ENCODE measurements at places on chromosomes 1 and 21.
A peak's percentile ranks its signal among the peaks of the same experiment; 100 is the strongest.

DNA sequence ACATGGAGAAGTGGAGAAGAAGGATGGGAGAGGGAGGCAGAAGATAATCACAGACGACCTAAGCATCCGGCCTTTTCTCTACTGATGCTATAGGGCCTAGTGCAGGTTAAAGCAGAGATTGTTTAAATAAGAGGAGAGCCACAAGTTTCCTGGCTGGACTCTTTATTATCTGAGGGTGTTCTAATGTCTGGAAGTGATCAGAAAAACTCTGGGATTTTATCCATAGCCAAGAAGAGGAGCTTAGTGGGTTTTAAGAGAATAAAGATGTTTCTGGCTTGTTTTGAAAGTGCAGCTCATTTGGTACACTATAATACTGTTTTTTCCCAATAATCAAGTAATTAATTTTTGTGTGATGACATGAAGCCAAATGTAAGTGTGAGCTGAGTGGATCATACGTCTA, 419.0 kb downstream of the PTBP2 start:
- DNase-seq, result no peak

- DNase-seq, result no peak
These were observed 137.0 kb upstream of the TMEM51 start for GRCh38 chr1:15016526-15016925.

DNA sequence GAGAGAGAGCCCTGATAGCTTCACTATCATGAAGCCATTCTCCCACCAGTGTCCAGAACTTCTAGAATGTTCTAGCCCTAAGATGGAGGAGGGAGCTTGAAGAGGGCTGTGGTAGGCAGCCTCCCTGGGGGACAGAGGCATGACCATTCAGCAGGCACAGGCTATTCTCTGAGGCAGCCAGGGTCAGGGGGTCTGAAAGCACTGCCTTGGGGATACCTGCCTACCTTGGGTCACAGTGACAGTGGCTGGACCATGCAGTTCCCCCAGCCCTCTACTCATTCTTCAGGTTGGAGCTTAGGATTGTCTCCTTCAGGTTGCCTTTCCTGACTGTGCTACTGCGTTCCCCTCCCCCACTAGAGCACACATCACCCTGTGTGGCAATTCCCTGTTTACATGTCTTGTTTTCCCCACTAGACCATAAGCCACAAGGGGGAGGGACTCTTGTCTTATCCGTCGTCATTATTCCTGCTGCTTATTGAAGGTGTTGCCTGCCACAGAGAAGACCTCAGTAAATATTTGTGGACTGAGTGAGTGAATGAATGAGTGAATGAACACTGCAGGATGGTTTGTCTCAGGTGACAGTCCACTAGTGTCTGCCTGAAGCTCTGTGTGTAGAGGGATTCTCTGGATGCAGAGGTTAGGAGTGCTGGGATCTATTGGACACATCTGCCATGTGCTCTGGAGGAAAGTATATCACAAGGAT, 5.2 kb downstream of the ZDHHC18 start:
- no peak for DNase-seq

GRCh38 chr1:206505702-206506355, 1.5 kb upstream of the RASSF5 start:
- DNase-seq, result no peak

DNA sequence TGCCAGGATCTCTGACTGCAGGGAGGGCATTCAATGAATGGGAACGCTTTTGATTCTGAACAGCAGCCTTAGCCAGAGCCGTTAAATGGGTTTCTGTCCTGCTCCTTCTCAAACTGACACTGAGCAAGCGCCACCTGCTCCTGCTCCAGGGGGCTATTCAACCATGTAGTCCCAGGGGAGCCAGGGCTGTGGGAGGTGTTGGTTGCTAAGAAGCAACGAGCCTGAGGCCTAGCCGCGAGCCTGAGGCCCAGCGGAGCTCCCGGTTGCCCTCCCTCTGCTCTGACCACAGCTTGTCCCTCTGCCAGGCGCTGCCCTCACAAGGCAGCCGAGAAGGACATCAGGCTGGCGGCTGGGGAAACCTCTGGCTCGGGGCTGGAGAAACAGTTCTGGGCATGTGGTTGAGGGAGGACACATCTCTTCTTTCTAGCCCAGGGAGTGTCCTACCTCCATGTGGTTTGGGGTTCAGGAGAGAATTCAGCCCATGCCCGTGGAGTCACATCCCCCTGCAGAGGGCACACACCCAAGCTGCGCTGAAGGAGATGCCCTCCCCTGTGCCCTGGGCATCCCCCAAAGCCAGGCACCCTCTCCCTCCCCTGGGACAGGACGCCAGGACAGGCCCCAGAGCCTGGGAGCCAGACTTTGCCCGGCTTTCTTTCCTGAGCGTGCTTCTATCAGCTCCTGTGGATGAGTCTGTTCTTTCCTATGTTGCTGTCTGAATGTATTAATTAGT, 18.0 kb downstream of the PCP4 start:
- DNase-seq, result peak; percentile 30

- no peak for DNase-seq
These were observed 11.3 kb downstream of the SLC25A24 start for GRCh38 chr1:108188801-108189200.

- no peak for DNase-seq
These were observed 57.6 kb downstream of the WLS start for GRCh38 chr1:68174738-68175113.

DNA sequence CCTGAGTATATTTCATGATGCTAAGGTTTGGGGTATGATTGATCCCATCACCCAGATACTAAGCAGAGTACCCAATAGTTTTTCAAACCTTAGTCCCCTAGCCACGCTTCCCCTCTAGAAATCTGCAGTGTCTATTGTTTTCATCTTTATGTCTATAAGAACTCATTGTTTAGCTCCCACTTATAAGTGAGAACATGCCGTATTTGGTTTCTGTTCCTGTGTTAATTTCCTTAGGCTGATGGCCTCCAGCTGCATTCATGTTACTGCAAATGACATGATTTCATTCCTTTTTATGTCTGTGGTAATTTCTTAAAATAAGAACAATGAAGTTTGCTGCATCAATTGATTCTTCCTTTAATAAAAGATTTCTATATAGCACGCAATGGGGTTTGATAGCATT, 301.3 kb downstream of the PLPP3 start:
- no peak for DNase-seq

DNA sequence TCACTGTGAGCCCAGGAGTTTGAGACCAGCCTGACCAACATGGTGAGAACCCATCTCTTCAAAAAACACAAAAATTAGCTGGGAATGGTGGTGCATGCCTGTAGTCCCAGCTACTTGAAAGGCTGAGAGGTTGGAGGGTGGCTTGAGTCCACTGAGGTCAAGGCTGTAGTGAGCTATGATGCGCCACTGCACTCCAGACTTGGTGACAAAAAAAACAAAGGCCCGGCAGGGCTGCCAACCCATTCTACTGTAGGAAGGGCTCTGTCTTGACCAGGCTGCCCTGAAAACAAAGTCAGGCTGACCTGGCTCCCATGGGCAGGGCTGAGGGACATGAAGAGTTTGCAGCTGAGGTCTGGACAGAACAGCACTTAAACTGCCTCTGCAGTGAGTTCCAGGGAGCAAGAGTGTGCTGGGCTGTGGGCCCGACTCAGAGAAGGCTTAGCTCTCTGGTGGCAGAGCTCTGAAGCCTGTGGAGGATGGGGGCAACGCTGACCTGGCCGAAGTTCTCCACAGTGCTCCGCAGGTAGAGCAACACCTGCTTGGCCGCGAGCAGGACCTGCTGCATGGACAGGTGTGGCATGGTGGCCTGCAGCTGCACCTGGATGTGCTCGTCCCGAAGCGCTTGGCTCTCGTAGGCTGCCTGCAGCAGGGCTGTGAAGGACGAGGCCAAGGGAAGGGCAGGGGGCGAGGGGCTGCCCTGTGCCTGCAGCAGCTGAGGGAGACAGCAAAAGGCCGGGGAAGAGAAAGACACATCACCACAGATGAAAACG, 42.4 kb downstream of the URB1 start:
- DNase-seq, result no peak

DNA sequence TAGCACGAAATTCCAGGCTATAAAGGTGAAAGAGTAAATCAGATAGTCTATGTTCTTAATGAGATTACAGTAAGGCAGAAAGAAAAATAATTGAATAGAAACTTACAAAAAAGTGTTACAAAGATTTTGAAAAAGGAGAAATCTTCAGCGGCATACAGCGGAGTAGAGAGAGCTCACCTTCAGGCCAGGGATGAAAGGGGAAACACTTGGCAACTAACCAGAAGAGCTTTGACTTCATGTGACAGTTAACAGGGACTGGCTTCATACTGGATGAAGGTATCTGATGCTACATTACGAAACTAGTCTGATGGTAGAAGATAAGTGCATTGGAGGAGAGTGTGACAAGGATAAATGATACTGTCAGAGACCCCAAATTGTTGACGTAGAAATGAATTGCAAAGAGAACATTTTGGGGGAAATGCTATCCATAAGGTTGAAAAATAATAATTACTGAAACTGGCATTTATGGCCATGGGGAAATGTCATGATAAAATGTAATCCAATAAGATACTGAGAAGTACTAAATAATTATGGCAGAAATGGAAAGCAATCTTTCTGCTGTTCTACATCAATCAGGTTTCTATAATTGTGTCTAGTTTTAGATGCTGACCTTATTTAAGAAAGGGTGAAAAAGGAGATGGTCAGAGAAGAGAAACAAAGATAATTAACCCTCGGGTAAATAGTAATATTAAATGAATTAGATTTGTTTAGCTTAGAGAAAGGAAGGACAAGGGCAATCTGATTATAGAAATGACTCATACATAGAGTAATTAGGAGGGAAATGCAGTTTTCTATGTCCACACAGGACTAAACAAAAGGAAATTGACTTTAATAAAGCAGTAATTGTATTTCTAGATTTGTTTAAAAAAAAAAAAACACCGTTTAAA, 808.7 kb downstream of the NCAM2 start:
- no peak for DNase-seq

DNA sequence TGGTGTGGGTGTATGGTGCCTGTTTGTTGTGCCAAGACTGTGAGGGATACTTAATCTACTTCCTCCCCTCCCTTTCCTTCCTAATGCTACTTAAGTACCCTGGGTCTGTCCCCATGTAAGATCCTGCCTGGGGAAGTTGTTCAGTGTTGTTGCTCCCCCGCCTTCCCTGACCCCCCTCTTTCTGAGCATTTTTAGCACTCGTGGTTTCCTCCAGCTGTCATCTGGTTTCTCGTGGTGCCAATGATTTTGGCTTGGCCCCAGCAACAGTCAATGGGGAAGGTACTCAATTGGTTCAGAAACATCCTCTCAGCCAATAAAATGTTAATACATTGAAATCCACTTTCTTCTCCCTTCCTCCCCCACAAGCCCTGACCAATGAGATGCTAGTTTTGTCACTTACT, 8.0 kb upstream of the B4GALT3 start:
- peak; percentile 24 for DNase-seq

- no peak for DNase-seq
These were observed 7.9 kb downstream of the ACAP3 start for GRCh38 chr1:1299686-1300351.

- no peak for DNase-seq
These were observed 13.7 kb downstream of the NMNAT2 start for GRCh38 chr1:183404476-183404875.

GRCh38 chr21:33261635-33262034, 4.5 kb upstream of the IL10RB start:
- DNase-seq, result no peak

DNA sequence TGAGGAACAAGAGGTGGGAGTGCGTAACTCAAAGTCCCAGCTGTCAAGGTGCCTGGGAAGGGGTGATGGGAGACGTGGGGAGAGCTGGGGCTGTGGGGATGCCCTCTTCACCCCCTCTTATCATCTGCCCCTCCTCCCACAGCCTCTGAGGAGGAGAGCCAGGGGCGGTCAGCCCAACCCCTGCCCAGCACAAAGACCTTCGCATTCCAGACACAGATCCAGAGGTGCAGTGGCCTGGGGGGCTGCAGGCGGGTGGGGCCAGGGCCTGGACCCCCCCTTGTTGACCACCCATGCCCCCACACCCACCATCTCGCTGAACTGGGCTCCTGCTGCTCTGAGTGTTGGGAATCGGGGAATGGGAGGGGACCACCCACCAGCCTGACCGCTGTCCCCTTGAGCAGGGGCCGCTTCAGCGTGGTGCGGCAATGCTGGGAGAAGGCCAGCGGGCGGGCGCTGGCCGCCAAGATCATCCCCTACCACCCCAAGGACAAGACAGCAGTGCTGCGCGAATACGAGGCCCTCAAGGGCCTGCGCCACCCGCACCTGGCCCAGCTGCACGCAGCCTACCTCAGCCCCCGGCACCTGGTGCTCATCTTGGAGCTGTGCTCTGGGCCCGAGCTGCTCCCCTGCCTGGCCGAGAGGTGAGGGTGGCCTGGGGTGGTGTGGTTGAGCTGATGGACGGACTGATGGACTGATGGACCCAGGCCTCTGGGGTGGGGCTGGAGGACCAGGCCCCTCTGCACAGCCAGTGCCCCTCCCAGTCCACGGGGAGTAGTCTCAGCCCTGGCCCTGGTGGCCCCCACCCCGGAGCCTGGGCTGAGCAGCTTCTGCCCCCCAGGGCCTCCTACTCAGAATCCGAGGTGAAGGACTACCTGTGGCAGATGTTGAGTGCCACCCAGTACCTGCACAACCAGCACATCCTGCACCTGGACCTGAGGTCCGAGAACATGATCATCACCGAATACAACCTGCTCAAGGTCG, 29.7 kb downstream of the TRIM11 start:
- DNase-seq, result no peak

DNA sequence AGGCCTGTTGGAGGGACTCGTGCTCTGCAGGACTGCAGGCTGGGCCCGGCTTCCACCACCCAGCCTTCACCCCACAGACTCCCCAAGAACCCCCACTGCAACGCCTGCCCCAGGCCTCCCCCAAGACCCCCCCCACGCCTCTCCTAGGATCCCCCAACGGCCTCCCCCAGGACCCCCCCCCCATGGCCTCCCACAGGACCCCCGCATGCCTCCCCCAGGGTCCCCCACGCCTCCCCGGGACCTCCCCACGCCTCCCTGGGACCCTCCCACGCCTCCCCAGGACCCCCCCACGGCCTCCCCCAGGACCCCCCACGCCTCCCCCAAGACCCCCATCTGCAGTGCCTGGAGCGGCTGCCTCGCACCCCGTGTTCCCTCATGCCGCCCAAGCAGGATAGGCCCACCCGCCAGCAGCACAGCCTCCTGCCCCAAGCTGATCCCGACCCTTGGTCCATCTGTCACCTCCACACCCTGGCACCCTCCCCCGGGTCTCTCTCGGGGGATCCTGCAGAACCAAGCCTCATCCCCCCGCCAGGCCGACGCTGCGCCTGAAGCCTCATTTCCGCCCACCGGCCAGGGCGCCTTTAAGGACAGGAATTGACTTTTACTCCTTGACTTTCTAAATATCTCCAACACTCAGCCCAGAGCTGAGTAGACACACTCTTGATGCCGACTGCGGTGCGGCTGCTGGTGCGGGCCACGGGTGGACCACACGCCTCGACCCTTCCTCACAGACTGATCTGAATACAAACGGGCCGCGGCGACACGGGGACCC, 14.1 kb upstream of the RNF223 start:
- no peak for DNase-seq

- DNase-seq, result no peak
These were observed 68.7 kb downstream of the DNTTIP2 start for GRCh38 chr1:93810316-93810715.

- DNase-seq, result no peak
These were observed 214.8 kb downstream of the RERE start for GRCh38 chr1:8602471-8603219.

Measured in amygdala (tissue), 56 donors.